ENCODE measurements at places on chromosomes 1 and 21. TPM values are rescaled to one million over a fixed set of nuclear protein-coding genes. Genes with fewer than 3 reads are reported as not detected.

The USH2A gene
- total RNA-seq = not detected

The KLF17 gene
- total RNA-seq = not detected

The SERTAD4 gene
- total RNA-seq = 1.8 TPM

The BMP8B gene
- under 0.01 TPM for total RNA-seq

The SYT14 gene
- 0.32 TPM for total RNA-seq

The SMIM1 gene
- total RNA-seq = 0.44 TPM

The ACTA1 gene
- not detected for total RNA-seq

The AKNAD1 gene
- total RNA-seq = 0.13 TPM

The EPHB2 gene
- total RNA-seq = 66.9 TPM

The TOR1AIP1 gene
- 33.3 TPM for total RNA-seq

The ITLN2 gene
- not detected for total RNA-seq

The LRRC3 gene
- 0.97 TPM for total RNA-seq

The PRRX1 gene
- total RNA-seq = 0.49 TPM

The FBXO28 gene
- 69.1 TPM for total RNA-seq

The MAP7D1 gene
- 66.9 TPM for total RNA-seq

The TFAP2E gene
- total RNA-seq = not detected

The FALEC gene
- total RNA-seq = not detected

The TNFRSF9 gene
- total RNA-seq = 0.16 TPM

The PIGM gene
- total RNA-seq = 1.6 TPM

The CRYBG2 gene
- not detected for total RNA-seq

The REN gene
- under 0.01 TPM for total RNA-seq

The SYT6 gene
- under 0.01 TPM for total RNA-seq

The FAM89A gene
- 18.3 TPM for total RNA-seq

The S100A1 gene
- not detected for total RNA-seq

The KMO gene
- not detected for total RNA-seq

Measured in bladder microvascular endothelial cell (primary cell).